ENCODE measurements at places on chromosomes 1 and 21.

DNA sequence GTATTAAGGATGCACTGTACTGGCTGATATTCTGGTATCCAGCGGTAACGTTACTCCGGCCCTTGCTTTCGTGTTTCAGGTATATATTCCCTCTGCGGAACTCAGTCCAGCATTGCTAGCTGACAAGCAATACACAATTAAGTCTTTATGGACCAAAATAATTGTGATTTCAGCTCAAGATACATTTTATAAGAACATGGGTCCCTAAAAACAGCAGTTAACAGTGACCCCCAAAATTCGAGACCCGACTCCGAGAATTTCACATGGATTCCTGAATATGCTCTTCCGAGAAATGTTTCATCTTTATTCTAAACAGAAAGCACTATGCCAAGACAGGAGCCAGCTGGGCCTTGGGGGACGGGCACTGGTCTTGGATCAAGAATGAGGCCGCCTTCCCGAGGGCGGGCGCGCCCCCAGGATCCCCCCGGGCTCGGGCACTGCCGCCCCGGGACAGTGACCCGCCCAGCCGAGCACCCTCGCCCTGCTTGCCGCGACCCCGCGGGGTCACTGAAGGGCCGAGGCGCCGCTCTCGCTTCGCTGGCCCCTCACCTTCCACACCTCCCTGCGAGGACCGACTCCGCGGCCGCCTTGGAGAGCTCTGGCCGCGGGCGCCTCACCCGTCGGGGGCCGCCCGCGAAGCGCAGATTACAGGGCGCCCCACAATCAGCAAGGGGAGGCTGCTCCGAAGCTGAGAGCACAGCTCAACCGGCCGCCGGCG is 610 bp downstream of the SCYL3 start:
- no peak for DNase-seq

DNA sequence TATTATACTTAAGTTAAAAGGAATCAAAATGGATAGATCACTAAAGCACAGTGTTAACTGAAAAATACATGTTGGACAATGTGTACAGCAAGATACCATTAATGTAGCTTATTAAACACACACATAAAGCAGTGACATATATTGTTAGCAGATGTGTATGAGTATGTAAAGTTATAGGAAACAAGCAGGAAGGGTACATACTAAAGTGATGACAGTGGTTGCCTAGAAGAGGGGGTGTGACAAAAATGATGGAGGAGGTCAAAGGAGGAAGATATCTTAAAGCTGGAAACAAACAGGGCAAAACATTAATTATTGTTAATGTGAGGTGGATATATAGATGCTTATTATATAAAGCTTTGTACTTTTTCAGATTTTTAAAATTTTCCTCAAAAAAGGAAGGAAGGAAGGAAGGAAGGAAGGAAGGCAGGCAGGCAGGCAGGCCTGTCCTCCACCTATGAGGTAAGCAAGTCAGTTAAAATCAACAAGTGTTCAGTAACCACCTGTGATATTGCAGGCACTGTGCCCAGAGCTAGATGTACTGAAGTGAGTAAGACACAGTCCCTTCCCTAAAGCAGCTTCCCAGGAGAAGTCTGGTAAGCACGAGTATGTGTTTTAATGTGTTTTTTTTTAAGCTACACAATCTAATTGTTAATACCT is 252.9 kb upstream of the NR5A2 start:
- DNase-seq, result no peak

- DNase-seq, result no peak
Observed at GRCh38 chr1:75785320-75785982, 605 bp upstream of the RABGGTB start.

DNA sequence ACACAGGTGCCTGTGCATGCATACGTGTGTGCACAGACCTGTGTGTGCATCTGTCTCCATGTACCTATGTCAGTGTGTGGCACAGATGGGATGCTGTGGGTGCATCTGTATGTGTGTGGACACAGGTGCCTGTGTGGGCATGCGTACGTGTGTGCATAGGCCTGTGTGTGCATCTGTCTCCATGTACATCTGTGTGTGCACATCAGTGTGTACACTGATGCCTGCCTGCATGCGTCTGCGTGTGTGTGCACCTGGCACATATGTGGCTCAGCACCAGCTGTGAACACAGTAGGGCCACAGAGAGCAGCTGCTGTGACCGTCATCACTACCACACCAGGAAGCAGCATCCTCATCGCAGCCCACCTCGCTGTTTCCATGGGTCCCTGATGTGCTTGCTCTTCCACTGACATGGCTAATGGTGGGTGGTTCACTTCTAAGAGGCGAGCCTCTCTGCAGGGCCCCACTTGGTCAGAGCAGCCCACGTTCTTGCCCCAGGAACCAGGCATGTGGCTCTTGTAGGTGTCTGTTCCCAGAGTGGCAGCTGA is 9.6 kb upstream of the SPATC1L start:
- no peak for DNase-seq

DNA sequence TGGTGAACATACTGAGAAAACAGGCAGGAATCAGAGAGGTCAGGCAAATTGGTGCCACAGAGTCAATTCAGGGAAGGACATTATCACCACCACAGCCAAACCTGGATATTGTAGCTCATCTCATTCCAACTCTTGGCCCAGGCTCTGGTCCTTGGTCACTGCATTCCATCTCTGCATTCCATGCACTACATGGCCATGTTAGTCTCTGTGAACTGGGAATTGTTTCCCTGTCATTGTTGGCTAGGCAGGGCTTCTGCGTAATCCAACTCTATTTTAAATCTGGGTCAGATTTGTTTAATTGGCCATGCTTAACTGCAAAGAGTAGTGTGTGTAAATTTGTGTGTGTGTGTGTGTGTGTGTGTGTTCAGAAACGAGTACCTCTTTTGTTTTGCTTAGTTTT is 837.6 kb upstream of the ADAMTS5 start:
- no peak for DNase-seq

- DNase-seq, result no peak
Observed at GRCh38 chr1:107262467-107263286, 121.8 kb downstream of the NTNG1 start.

DNA sequence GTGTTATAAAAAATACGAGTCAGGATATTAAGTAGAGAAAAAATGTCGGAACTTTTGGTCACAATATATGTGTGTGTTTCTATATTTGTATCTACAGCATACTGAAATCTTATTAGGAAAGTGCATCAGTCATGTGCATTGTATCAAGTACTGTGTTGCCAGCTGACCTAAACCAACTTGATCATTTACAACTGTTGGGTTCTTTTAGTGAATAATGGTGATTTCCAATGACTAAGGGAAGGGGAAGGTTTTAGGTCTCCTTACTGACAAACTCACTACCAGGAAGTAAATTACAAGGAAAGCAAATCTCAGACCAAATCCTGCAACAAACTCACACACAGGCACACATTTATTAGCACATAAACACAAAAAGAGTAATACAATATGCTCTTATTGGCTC is 142.7 kb downstream of the TSEN15 start:
- no peak for DNase-seq

GRCh38 chr21:28167366-28167765 is 825.3 kb downstream of the LTN1 start:
- DNase-seq, result no peak

DNA sequence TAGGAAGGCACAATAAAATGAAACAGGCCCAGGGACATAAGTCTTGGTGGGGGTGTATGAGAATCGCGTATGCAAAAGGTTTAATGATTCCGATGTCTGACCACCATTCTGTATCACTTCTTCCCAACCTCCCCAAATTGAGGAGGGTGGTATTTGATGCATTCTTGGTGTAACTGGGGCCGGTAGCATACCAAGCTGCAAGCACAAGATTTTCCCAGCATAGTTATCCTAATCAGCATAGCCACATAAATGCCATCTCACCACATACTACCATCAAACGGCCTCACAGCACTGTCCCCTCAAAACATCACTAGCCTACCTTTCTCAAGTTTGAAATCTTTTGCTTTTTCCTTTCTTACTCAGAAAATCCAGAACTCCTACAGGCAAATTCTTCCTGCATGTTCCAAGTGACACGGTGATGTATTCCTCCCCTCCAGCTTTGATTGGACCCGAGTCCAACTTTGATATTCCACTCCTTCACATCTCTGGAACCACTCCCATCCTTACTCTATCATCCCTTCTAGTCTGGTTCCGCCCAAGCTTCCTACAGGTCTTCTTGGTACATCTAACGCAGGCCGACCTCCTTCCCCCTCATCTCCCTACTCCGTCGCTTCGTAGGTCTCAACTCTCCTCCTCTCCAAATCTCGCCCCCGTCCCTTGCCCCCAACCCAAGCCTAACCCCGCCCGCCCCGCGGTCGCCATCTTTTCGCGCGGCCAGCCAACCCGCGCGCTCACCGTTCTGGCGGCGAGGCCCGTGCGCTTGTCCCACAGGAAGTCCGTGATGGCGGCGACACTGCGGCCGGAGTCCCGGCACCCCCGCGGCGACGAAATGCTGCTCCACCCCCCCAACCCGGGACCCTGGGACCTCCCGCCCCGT is 600 bp downstream of the CLK2 start:
- DNase-seq, result no peak

- no peak for DNase-seq
Observed at GRCh38 chr21:38243732-38244406, 12.9 kb upstream of the KCNJ15 start.

DNA sequence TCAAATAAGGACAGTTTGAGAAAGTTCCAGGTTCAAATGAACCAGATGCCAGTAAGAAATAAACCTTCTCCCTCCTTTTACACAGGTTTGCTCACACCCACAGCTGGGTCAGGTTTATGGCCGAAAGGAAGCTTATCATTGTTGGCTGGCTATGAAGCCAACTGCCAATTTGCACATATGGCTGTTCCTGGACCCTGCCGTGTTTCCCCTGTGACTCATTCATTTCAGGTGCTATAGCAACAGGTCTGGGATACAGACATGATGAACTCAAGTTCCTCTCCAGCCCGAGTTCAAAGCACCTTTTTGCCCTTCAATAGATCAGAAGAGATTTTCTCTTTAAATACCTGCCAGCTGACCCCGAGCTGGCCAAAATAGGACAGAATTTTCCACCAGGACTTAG is 134.4 kb upstream of the SMYD2 start:
- DNase-seq, result no peak

- no peak for DNase-seq
Observed at GRCh38 chr1:160146107-160146506, 5.3 kb upstream of the ATP1A4 start.

DNA sequence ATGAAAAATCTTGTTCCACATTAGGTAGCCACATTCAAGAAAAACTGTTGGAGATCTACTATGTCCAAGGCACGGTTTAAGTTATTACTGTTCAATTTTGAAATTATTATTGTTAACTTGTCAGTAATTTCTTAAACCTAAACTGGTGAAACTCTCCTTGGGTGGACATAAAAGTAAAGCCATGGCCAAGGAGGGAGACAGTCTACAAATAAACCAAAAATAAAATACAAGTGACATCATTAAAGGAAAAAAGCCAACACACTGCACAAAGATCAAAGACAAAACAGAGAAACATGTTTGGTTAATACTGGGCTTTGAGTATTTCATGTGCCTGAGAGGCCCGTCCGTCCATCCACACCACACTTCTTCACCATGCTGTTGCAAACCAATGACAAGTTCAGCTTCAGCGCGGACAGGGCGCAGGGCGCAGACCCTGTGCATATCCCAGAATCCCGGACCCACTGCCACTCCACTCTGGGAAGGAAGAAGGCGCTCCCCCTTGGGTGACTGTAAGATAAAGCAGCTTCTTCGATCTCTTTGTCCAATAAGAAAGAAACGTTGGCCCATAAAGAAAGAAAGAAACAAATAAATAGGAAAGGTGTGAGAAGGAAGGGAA is 918 bp upstream of the RASAL2 start:
- no peak for DNase-seq

DNA sequence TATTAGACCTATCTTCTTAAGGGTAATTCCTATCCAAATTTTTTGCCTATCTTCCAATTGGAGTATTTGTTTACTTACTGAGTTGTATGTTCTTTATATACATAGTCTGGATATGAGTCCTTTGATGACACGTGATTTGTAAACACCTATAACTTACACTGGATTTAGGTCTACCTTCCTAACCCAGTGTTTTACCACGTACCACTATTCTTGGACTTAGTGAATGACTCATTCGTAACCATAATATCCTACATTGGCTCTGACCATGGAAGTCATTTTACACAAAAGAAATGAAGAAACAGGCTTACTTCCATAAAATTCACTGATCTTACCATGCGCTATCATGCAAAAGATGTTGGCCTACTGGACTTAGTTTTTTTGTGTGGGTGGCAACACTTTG is 23.9 kb upstream of the ZZZ3 start:
- DNase-seq, result no peak

GRCh38 chr1:58964428-58964827 is 180.6 kb upstream of the JUN start:
- no peak for DNase-seq

DNA sequence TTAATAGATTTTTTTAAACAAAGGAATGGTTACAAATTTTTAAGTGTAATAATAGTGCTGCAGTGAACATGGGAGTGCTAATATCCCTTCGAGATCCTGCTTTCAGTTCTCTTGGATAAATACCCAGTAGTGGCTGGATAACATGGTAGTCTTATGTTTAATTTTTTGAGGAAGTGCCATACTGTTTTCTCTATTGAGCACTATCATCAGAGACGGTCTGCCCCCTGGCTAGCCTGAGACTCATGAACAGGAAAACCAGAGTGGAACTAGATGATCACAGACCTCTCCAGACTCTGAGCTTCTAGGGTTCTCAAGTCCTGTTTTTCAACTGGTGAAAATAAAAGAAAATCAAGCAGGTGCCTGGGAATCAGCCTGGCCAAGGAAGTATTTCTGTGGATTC is 97.3 kb upstream of the MARK1 start:
- no peak for DNase-seq

DNA sequence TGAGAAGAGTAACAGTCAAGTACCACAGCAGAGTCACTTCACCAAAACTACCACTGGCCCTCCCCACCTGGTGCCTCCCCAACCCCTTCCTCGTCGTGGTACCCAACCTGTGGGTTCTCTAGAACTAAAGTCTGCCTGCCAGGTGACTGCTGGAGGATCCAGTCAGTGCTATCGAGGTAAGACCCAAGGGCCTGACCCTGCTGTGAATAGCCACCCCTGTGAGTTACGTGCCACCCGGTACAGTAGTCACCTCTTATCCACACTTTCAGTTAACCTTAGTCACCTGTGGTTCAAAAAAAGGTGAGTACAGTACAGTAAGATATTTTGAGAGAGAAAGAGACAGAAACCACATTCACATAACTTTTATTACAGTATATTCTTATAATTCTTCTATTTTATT is 16.5 kb downstream of the TTF2 start:
- DNase-seq, result no peak

DNA sequence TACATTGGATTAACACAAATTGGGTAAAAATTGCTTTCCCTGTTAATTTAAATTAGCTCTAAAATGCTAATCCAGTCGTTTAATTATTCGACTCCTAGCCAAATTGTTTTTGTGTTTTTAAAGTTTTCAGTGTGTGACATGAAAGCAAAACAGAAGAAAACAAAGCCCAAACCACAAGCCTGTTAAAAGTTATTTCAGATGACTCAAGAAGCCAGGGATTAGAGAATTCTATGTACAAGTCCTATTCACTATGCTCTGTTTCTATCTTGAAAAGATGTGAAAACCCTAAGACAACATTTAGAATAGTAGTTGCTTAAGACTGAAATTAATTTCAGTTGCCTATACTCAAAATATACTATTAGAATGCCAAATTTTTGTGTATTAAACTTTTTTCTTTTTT is 294.8 kb upstream of the ADAMTS5 start:
- no peak for DNase-seq

Measured in central memory CD4-positive, alpha-beta T cell (primary cell).